ENCODE measurements at places on chromosomes 5 and 9.

DNA sequence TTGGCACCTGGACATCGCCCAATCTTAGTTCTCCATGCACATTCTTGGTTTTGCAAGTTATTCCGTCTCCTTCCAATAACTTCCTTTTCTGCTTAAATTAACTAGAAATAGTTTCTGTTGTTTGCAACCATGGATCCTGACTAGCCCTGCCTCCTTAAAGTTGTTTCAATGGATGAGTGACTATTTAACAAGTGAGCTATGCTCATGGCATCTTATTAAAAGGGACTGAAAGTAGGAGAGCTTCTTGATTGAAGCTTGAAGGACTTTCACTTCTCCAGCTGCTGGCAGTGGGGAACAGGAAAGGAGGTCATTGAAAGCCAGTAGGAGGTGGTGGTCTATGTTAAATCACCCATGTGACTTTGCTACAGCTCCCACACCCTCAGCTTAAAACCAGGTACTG is 466.8 kb downstream of the ARHGEF28 start:
- no peak for DNase-seq

GRCh38 chr5:151620461-151620840 is 29.3 kb upstream of the FAT2 start:
- DNase-seq = no peak

DNA sequence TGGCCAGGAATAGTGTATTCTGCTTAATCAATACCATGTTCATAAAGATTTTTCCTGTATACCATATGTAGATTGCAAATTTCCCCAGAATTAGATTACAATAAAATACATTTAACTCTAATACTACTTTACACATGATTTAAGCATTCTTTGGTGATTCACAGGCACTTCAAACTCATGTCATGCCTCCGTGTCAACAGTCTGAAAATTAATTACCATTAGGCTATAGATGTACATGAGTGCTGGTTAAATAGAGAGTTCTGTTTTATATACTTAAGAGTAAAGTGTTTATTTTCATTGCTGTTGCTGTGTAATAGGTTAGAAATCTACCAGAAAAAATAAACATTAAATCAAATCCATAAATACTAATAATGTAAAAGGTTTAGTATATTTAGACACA is 159.8 kb downstream of the ZSWIM6 start:
- DNase-seq = no peak

GRCh38 chr5:78064941-78065472 is 229.5 kb downstream of the AP3B1 start:
- DNase-seq = no peak

- DNase-seq = no peak
These were observed 543.1 kb downstream of the TLE1 start for GRCh38 chr9:81146241-81146640.

DNA sequence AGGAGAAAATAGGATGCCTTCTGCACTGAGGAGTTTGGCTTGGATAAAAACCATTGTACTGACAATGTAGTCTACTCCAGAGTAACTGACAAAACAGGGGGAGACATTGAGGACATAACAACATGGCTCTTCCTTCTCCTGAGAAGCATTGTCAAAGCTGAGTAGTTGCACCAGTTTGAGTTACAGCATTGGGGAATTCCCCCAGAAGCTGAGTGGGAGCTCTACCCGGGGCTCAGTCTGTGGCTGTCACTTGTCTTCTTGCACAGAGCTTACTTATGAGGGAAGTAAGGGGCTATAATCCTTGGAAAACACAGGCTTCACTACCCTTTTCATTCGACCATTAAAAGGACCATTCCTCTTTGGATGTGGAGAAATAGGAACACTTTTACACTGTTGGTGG is 21.2 kb downstream of the HSPB3 start:
- no peak for DNase-seq
